Effector memory CD4-positive, alpha-beta T cell (primary cell): ENCODE measurements at places on chromosomes 2 and 18.

DNA sequence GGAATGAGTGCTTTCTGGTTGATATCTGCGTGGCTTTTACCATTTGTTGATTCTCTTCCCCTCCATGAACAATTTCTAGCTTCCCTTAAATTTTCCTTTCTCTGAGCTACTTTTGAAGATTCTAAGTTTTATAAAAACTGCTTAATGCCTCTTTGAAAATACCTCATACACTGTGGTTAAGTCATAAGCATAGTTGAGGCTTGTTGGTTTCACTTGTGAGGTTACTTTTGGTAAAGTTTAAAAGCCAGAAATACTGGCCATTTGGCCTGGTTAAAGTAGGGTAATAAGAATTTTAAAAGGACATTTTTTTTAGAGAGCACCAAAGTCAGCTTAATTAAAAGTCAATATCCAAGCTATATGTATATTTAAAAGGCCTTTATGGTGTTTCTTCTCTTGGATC lies 21.3 kb upstream of the CAPN13 start:
- DNase-seq, result no peak

- no peak for DNase-seq
These were observed 648.4 kb downstream of the TMEM182 start for GRCh38 chr2:103410221-103410620.

DNA sequence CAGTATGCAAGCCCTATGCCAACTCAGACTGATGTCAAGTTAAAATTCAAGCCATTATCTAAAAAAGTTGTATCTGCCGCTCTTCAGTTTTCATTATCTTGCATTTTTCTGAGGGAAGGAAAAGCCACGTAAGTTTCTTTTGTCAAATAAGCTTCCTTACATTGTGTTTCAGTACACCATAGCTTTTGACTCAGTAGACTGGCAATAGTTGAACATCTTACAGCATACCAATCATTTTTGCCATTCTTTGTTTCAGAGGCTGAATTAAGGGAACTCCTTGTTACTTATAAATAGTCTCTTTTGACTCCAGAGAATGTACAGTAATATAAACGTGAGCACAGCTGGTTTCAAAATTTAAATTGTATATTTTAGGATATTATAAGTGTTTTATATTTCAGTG lies 120.6 kb downstream of the EHBP1 start:
- no peak for DNase-seq

DNA sequence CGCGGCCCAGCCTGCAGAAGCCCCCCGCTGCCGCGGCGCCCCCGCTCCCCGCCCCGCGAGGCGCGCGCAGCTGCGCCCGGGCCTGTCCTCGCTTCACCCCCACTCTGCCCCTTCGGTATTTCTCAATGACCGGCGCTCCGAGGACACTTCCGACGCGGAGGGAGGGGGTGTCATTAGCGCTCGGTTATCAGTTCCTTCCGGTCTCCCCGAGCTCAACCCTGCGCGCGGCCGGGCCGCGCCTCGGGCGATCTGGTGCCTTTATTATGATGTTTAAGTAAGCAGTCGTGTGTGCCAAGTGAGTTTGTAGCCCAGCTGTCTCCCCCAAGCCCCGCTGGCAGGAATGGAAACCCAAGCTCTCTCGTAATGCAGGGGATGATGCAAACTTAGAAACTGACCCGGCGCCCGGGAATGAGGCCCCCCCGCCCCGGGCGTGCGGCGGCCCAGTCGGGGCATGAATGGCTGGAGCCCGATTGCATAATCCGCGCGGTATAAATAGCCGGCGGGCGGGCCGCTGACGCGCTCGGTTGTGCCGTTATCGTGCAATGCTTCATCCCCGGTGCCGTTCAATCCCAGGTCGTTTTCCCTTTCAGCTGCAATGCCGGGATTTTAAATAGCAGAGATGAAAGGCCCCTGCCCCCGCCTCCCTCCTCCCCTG lies 3.9 kb upstream of the SPRED2 start:
- DNase-seq, result peak; percentile 9

GRCh38 chr2:215354771-215355695 lies 43.2 kb downstream of the ATIC start:
- DNase-seq, result no peak

GRCh38 chr2:175580652-175581051 lies 399.1 kb upstream of the ATP5MC3 start:
- no peak for DNase-seq

DNA sequence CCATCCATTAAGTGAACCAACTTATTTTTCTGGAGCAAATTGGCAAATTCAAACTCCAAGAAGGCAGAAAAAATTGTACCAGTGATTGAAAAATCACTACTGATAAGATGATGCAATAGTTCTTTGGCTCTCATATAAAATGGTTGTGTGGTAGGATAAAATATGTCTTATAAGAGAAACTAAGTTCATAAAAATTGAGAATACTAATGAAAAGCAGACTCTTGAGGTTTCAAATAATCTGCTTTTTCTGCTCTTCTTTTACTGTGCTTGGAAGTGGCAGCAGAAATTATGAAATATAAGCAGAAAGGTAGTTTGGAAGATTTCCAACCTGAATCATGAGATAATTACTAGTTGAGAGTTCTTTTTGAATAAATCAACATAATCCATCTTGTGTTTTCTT lies 61.9 kb downstream of the PPP1R1C start:
- no peak for DNase-seq

GRCh38 chr2:31922542-31923408 lies 88.0 kb downstream of the MEMO1 start:
- no peak for DNase-seq

- no peak for DNase-seq
These were observed 18.3 kb upstream of the ANKRD53 start for GRCh38 chr2:70959851-70960832.

DNA sequence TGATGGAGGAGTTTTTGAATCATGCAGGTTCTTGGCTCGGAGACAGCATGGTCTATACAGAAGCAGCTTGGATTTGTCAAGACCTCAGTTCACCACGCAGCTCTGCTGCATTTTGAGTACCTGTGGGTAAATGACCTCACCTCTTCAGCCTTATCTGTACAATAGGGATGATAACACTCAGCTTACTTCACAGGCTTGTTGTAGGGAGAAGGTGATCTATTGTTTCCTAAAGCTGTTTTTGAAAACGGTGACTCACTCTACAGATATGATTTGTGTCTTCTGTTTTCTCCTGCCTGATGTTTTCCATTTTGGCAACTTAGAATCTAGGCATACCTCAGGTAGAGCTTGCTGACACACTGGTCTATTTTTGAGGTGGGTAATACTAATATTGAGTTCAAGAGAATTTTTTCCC lies 80.3 kb downstream of the FMNL2 start:
- DNase-seq, result no peak

- no peak for DNase-seq
These were observed 140.9 kb downstream of the CAPN13 start for GRCh38 chr2:30666266-30666874.

DNA sequence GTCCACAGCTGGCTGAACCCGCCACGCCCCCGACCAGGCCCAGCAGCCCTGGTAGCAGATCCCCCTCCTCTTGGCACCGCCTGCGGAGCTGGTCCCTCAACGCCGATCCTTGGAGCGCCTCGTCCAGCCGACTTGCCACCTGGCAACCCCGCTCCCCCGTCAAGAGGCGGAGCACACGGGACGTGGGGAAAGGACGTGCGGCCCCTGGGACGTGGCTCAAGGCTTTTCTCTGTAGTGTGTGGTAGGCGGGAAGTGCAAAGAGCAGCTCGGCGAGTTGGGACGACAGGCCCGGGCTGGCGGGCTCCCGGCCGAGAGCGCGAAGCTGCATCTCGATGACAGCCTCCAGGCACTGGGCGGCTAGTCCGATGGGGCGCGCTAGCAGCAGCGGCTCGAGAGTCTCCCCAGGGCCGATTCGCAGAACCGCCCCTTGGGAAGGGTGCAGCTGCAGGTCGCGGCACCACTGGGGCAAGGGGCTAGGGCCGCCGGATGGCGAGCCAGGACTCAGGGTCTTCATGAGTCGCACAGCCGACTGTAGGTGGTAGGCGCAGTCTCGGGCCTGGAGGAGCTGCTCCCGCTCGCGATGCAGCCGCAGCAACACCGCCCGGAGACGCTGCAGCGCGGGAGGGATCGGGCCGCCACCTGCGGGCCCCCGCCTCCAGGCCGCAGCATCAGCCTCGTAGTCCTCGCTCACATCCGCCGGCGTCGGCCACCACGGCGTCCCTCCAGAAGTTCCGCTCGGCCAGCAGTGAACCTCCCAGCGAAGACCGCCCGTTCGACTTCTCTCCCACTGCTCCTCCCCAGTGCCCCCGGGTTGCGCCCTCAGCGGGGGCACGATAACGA lies 617 bp downstream of the CCDC142 start:
- DNase-seq, result peak; percentile 27

DNA sequence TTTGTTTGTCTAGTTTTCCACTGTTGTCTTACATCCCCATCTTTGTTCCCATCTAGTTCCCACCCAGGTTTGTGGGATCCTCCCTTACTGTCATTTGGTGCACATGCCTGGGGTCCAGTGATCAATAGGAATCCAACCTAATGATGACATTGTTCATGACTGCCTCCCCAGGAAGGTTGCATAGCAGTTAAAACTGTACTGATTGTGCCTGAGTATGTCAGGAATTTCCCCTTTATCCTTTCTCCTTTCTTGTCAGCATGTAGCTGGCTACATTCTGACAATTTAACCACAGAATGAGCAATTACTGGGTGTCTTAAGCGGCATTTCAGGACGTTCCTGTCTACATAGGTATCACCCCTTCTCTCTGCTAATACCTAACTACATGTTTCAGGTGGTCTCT lies 653.0 kb downstream of the CNTNAP5 start:
- no peak for DNase-seq

- DNase-seq, result no peak
These were observed 8.7 kb upstream of the NGEF start for GRCh38 chr2:233021771-233022170.

DNA sequence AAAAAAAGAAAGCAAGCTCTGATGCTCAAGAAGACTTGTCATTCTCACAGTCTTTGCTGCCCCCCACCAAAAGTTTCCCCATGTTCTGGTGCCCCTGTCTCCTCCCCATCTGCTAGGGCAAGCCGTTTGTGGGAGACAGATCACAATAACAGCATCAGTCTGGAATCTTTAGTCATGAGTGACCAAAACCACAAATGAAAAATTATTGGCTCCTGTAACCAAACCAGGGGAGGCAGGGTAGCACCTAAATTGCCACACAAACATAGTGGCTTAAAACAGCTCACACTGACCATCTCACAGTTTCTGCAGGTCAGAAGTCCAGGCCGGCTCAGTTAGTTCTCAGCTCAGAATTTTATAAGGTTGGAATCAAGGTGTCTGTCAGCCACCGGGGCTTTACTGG lies 9.1 kb upstream of the B3GNT7 start:
- DNase-seq, result no peak

DNA sequence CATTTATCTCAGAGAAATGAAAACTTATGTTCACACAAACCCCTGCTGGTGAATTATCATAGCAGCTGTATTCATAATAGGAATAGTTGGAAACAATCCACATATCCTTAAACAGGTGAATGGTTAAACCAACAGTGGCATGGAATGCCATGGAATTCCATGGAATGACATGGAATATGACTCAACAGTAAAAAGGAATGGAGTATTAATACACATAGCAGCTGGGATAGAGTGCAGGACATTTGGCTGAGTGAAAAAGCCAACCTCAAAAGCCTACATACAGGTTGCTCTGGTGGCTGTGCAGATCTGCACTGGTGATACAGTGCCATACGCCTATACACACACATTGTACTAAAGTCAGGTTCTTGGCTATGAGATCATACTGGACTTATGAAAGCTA lies 69.5 kb downstream of the FAM168B start:
- DNase-seq, result no peak

DNA sequence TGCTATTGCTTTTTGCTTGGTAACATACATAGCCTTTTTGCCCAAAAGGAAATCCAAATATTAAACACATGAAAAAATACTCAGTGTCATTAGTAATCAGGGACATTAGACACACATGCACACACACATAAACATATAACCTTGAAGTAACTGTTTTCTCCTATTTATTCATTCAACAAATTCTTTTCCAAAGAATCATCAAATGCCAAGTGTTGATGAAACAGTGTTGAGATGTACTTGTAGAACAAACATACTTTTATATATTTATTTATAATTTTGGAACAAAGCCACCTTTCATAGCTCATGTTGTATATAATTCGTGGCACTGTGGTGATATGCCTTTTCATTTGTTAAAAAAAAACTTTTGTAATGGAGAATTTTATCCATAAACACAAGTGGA lies 81.0 kb downstream of the APLF start:
- no peak for DNase-seq
